ENCODE measurements at places on chromosomes 5 and 9.

DNA sequence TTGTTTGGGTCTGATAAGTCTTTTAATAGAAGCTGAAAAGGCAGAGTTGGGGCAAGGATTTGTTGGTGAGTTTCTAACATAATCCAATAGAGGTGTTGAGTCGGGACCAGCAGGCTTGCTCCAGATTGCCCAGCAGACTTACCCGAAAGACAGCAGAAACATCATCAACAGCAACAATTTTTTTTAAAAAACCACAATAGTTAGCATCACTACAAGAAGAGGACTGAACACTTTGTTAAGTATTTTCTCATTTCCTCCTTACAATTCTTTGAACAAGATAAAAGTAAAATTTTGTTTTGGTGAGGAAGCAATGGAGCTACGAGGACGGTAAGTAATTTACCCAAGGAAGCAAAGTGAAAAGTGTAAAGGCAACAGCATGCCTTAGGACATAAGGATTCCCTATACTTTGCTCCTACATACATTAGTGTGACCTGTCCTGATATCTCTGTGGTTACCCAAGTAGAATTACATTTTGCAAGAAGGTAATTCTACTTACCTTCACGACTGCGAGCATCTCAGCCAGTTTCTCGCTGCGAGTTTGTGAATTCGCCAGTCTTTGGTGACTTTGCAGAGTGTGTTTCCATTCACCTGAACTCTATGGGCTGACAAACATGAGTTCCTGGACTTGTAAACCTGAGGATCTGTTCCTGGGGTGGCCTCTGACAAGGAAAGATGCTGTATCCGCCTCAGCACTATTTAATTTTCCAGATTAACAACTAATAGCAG lies 13.2 kb downstream of the ITK start:
- DNase-seq: no peak

- no peak for DNase-seq
Observed at GRCh38 chr5:101296477-101296876, 393.4 kb upstream of the ST8SIA4 start.

DNA sequence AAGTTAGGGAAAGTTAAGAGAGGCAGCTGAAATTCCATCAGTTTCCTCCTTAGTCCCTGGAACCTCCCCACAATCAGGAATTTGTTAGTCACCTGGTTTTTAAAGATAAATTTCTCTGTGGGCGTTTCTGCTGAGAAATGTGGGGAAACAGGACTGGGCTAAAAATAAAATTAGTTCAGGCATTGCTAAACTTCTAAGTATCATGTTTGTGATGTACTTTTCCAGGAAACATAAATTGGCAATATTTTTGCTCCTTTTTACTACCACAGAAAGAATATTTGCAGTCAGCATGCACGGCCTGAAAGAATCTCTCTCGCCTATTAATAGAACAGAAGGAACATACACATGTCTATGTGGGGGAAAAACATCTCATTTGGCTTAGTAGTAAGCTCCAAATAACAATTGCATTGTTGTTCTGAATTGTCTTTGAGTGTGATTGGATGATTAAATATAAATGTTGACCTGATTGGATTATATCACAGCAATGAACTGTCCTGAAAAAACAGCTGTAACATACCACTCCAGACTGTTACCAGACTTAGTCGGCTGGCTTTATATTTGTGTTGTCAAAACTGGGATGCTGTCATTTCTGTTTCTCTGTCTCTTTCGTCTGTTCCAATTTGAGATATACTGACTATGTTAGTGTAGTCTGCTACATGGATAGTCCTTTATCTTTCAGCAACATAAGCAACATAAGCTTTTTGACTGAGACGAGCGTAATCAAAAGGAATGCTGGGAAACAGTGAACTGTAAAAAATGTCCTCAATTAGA lies 12.9 kb downstream of the TJP2 start:
- DNase-seq: no peak

DNA sequence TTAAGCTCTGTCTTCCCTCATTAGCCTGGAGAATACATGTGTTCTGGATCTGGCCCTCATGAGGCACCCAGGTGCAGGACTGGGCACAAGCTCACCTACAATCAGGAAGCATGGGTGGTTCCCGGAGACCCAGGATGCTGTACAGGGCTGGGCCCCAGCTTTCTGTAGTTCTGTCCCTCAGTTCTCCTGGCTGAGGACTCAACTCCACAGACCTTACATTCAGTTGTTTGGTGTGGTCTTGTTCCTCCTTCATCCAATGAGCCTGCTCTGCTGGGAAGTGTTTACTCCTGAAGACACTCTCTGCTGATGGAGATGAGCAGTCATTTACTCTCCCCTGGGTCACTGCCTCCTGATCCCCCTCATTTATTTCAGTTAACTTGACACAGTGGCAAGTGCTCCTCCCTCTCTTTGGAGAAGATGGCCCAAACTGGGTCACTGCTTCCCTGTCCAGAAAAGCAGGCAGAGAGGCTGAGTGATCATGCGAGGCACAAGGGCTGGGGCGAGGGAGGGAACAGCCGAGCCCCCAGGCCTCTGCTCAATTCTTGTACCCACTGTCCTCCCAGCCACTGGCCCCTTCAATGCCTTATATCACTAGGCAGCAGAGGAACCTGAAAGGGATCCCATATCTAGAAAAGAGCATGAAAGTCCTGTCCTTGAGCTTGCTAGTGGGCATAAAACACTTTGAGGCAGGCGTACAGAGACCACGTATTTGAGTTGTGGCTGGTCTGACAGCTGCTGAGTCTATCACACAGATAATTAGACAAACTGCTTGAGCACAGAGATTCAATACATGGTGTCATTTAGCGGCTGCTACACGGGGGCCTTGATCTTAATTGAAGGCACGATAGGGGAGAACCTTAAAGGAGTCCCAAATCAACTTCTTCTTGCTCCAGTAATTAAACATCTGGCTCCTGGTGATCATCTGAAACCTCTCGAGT lies 221.7 kb downstream of the FSTL4 start:
- no peak for DNase-seq

- DNase-seq: peak; percentile 47
Observed at GRCh38 chr5:180074462-180074861, 2.9 kb upstream of the RNF130 start.

DNA sequence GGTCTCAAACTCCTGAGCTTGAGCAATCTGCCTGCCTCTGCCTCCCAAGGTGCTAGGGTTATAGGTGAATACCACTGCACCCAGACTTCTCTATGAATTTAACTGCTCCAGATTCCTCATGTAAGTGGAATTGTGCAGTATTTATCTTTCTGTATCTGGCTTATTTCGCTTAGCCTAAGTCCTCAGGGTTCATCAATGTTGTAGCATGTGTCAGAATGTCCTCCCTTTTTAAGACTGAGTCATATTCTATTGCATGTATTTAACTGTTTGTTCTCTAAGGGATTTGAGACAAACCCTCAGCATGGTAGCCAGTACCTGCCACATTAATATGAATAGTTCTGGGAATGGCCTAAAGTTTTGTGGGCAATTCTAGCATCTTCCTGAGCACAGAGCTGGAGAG lies 53.9 kb upstream of the TUT7 start:
- no peak for DNase-seq
